ENCODE measurements at places on chromosomes 1 and 21.
A peak's percentile ranks its signal among the peaks of the same experiment; 100 is the strongest.

DNA sequence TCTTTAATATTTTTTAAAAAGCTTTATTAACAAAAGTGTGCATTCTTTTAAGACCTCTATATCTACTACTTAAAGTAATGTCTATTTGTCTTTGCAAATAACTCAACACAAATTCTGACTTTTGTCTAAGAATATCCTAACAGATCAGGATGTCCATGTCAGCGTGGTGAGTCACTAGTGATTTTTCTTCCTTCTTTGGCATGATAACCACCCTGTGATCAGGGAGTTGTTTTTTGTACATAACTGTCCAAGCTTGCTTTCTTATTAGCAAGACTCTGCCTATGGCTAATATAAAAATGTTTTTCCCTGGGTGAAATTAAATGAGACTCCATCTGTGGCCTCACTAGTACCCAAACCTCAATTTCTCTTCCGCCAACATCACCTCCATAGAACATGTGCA is 688.9 kb upstream of the ADGRL2 start:
- DNase-seq = no peak

DNA sequence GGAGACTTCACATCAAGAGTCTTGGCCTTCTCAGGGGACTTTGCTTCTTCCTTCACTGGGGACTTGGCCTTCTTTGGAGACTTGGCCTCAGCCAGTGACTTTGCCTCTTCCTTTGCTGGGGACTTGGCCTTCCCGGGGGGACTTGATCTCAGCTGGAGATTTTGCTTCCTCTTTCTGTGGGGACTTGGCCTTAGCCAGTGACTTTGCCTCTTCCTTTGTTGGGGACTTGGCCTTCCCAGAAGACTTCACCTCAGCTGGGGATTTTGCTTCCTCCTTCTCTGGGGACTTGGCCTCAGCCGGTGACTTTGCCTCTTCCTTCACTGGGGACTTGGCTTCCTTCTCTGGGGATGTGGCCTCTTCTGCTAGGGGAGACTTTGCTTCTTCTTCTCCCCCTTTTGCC is 13.5 kb upstream of the CD2 start:
- DNase-seq = no peak

DNA sequence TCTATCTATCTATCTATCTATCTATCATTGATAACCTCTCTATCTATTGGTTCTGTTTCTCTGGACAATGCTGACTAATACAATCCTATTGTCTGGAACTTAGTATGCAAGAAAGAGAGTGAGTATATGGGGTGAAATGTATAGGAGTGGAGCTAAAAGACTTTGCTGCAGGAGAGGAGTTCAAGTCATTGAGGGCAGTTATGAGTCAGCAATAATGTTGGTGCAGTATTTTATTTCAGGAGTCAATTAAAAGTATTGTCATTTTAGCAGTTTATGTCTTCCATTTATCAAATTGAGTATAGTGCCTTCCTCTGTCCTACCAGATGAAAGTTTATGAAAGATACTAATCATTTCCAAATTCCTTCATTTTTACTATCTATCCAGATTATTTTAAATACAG is 55.8 kb downstream of the MAP3K7CL start:
- DNase-seq = no peak

GRCh38 chr1:200130552-200130951 is 103.0 kb downstream of the NR5A2 start:
- DNase-seq = no peak

DNA sequence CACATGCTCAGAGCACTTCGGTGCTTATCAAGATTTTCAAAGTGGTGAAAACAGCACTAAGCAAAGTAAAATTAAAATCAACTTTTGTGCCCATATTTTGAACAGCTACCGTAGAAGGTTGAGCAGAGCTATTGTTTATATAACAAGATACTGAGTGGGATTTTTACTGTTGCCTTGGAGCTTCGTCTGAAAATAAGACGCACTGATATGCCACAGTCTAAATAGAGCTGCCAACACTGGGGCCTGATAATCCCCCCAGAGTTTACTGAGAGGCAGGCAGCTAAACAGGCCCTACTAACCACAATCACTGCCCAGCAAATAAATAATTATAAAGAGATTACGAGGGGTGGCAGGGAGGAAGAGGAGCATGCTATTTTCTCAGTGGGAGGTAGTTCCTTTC is 650 bp upstream of the CCDC190 start:
- DNase-seq = no peak

DNA sequence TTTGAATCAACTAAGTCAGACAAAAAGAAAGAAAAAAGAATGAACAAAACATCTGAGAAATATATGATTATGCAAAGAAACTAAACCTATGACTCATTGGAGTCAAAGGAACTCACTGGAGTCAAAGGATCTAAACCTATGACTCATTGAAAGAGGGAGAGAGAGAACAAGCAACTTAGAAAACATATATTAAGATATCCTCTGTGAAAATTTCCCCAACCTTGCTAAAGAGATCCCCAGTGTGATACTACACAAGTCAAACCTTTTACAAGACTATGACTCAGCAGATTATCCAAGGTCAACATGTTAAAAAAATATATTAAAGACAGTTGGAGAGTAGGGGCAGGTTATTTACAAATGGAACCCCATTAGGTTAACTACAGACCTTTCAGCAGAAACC is 1538.3 kb downstream of the NCAM2 start:
- peak; percentile 3 for DNase-seq

DNA sequence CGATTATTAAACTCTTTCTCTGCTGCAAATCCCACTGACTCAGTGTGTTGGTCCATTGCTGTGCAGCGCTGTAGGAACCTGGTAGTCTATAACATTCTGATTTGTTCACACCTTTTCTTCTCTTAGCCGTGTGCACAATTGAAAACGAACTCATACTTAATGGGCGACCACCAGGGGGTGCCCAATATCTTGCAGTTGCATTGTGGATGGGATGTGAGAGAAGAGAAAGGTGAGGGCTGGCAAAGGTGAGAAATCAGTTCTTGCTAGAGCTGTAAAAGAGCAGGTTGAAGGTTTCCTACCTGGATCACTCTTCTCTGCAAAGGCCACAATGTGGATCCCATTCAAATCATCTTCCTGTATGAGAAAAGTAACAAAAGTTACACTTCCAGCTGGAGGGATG is 51.0 kb downstream of the CASQ2 start:
- peak; percentile 25 for DNase-seq

GRCh38 chr1:117967881-117968280 is 38.3 kb downstream of the WDR3 start:
- no peak for DNase-seq

DNA sequence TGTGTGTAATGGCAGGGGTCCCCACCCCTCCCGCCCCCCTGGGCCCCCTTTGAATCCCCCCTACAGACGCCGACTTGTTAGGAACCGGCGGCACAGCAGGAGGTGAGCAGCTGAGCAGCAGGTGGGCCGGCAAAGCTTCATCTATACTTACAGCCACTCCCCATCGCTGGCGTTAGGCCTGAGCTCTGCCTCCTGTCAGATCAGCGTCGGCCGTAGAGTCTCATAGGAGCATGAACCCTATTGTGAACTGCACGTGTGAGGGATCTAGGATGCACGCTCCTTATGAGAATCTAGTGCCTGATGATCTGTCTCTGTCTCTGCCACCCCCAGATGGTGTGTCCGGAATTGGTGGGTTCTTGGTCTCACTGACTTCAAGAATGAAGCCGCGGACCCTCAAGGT is 14.9 kb upstream of the VPS26C start:
- DNase-seq = no peak

DNA sequence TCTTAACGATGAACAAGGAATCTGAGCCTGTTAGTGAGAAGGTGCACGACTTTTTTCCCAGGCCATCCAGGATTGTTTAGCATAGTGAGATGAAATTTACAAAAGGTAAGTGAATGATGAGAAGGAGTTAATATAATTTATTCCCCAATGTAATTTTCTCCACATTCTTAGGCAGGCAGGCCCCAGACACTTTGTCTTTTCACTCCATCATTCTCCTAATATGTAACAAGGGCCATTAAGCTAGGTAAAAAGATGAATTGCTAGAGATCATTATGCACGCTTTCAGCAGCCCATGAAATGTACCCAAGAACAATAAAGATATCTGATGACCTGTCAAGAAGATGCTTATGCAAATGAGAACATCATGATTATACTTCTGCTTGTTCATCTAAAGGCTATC is 24.1 kb downstream of the NIBAN1 start:
- no peak for DNase-seq

DNA sequence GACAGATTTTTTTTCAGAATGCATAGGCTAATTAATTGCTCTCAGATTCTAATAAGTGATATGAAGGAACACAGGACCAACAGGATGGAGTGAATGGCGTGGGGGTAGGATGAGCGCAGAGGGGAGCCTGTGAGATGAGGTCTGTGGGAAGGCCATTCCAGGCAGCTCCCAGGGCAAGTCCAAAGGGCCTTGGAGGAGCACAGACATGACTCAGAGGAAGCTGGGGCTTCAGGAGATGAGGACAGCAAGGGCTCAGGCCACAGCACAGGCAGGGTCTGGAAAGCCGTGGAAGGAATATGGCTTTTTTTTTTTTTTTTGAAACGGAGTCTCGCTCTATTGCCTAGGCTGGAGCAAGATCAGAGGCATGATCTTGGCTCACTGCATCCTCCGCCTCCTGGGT is 35.1 kb downstream of the FMN2 start:
- DNase-seq = no peak

DNA sequence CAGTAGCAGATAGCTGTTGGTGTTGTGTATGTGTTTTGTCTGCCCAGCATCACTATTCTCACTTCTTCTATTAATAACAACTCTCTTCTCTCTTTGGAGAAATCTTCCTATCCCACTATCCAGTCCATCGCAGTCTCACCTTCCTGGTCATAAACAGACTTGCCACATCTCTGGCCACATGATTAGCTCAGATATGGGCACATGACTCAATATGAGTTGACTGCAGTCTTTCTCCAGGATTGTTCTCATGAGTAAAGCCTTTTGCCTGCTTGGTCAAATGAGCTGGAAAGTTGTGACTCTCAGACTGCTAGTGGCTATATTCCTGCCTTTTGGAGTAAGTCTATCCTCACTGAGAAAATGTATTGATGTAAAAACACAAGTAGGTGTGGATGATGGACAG is 32.9 kb upstream of the TADA1 start:
- no peak for DNase-seq

- DNase-seq = no peak
These were observed 102.3 kb downstream of the CDC42BPA start for GRCh38 chr1:227215863-227216510.

- DNase-seq = no peak
These were observed 42.5 kb downstream of the PTPRF start for GRCh38 chr1:43573066-43573800.

DNA sequence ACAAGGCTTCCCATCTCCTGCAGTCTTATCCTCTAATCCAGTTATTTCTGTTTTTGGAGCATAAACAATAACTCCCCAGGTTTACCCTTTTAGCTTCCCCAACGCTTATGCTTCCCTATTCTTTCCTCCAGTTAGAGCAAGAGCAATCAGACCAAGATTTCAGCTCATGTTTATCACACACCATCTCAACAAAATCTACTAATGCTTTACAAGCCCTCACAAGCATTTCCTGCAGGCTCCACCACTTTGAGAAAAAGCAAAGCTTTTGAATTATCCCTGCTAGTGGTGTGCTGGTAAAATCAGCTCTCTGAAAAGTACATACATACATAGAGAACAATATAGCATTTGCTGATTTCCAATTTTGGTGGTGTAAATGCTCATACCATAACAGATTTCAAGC is 92.9 kb downstream of the EDEM3 start:
- DNase-seq = no peak

DNA sequence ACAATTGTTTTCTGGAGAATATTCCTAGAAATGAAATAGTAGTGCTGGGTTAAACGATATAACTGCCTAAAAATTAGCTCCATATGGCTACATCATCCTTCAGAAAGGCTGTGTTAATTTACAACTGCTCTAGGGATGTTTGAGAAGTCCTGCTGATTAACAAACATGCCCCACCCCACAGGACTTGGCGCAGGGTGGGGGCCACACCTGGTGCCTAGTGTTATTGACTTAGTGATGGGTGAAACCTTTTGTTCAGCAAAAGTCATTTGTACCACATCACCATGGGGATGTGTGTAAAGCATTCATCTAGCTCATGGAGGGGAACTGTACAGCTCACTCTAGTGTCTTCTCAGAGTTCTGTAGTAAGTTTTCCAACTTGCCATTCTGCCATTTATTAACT is 492.8 kb downstream of the CAMTA1 start:
- no peak for DNase-seq

DNA sequence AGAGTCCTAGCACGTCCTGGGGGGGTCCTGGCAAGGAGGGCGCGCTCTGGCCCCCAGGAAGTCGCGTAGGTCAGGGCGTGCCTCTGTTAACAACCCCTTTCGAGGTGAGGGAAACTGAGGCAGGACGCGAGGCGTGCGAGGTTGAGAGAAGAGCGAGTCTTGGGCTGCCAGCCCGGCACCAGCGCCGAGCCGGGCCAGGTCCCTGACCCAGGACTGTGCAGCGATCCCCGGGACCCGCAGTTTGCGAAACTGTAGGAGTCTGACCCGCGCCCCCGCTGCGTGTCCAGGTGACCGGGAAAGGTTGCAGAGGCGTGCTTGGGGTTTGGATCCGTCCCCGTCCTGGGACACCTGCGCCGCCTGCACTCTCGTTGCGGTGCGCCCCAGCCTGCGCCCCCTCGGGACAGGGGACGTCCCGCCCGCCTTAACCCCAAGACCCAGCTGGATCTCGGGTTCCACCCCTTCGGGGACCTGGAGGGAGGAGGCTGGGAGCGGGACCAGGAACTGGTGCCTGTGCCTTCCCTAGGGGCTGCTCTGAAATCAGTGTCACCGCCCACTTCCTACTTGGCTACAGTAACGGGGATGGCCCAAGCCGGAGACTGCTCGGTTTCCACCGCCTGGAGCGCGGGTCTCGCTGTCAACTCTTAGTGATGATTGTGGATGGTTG is 493 bp downstream of the DISC1 start:
- peak; percentile 53 for DNase-seq

Data from activated CD4-positive, alpha-beta T cell treated with anti-CD3 and anti-CD28 coated beads, Interleukin-2, amount 50 U/mL, for 16 hours (primary cell).